ENCODE measurements at places on chromosomes 7 and 10.

- DNase-seq: no peak
These were observed 48.6 kb upstream of the STRIP2 start for GRCh38 chr7:129385598-129385997.

- DNase-seq: no peak
These were observed 22.6 kb downstream of the ZNF786 start for GRCh38 chr7:149067869-149068268.

DNA sequence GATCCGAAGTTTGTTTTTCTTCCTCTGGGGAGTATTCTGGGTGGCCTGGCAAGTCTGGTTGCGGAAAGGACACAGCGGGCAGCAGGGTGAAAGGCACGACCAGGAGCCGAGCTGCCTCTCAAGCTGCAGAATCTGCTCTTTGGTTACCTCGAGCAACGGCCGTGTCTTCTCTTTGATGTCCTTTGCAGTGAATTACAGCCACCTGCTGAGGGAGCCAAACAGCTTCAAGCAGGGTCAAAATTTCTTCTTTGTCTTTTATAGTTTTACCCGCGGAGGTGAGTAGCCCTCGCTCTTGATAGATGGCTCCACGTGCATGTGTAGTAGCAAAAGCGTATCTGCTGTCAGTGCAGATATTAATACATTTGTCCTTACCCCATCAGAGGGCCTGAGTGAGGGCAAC, 177.3 kb upstream of the MBL2 start:
- DNase-seq: no peak

DNA sequence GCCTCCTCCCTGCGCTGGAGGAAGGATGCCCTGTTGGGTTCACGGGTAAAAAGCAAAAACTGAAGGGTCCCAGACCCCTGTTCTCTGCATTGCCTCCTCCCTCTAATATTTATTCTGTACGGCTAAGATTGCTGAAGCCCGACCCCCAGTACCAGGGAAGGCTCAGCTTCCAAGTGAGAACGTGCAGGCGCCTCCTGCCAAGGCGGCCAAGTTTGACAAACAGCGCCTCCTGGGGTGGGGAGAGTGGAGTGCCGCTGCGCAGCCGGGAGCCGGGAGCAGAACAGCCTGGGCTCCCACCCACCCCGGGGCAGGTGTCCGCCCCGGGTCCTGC, 4.7 kb upstream of the EBF3 start:
- peak; percentile 10 for DNase-seq

DNA sequence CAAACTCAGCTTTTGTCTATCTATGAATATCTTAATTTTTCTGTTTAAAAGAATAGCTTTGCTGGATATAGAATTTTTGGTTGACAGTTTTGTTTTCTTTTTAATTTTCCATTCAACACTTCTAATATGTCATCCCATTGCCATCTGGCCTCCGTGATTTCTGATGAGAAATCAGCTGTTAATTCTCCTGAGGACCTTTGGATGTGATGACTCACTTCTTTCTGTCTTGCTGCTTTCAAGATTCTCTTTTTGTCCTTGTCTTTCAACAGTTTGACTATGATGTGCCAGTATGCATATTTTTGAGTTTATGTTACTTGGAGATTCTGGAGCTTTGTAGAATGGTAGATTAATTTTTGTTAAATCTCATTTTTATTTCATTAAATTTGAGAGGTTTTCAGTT, 38.4 kb downstream of the ZNF518A start:
- DNase-seq: no peak

GRCh38 chr10:132394201-132394811, 2.7 kb upstream of the PWWP2B start:
- no peak for DNase-seq

DNA sequence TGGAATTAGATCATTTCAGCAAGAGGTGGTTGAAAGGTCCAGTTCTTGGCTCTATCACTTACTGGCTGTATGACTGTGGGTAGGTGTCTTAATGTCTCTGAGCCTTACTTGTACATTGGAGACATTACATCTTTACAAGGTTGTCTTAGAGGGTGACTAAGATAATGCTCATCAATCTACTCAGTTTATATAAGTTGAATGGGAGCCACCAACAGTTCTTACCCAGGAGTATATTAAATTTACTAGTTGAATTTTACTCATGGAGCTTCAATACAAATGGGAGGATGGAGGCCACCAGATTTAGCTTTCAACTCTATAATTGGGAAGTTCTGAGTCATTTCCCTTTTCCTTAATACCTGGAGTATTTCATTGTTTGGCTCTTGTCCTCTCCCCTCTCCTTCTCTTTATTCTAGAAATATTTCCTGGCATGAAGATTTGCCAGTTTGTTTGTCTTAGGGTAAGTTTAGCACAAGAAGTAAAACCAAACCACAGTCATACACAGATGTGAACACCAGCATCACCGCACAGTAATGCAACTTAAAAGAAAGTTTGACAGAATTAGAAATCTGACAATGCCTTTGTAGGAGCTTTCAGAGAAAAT, 222.8 kb downstream of the LRMDA start:
- no peak for DNase-seq

Data from fibroblast of villous mesenchyme (primary cell).